ENCODE measurements at places on chromosomes 13 and 19.

- H3K27ac ChIP-seq = peak overlapping the region; percentile 89
- peak; percentile 56 for DNase-seq
- no peaks in the 10 kb centered on the region for H3K27me3 ChIP-seq
- H3K4me1 ChIP-seq = peaks cover 25% of the 10 kb centered on the region
- H3K36me3 ChIP-seq = peaks cover 42% of the 10 kb centered on the region
- H3K4me3 ChIP-seq = peak overlapping the region; percentile 97
Measured at GRCh38 chr19:37594982-37595382, 306 bp downstream of the ZNF540 start.

GRCh38 chr13:114122591-114123211 lies 9.7 kb downstream of the RASA3 start:
- no peak for DNase-seq
- H3K4me3 ChIP-seq = no peak overlapping the region
- peaks cover 85% of the 10 kb centered on the region for H3K4me1 ChIP-seq
- no peaks in the 10 kb centered on the region for H3K27me3 ChIP-seq
- H3K36me3 ChIP-seq = peaks cover 14% of the 10 kb centered on the region

DNA sequence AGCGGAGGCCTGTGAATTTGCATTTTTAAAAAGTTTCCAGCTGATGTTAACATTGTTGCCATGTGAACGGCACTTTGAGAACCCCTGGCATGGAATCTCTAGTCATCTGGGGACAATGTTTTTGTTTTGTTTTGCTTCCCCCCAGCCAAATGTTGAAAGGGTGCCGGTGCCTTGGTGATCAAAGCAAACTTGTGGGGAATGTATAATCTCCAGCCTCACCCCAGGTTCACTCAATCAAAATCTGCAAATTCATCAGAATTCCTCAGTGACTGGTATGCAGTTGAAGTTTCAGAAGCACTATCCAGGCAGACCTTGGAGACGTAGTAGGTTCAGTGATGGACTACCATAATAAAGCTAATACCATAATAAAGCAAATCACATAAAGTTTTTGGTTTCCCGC lies 428.7 kb downstream of the MYO16 start:
- H3K27ac ChIP-seq = no peak overlapping the region
- DNase-seq = no peak
- no peaks in the 10 kb centered on the region for H3K4me1 ChIP-seq
- peaks cover 5% of the 10 kb centered on the region for H3K27me3 ChIP-seq

DNA sequence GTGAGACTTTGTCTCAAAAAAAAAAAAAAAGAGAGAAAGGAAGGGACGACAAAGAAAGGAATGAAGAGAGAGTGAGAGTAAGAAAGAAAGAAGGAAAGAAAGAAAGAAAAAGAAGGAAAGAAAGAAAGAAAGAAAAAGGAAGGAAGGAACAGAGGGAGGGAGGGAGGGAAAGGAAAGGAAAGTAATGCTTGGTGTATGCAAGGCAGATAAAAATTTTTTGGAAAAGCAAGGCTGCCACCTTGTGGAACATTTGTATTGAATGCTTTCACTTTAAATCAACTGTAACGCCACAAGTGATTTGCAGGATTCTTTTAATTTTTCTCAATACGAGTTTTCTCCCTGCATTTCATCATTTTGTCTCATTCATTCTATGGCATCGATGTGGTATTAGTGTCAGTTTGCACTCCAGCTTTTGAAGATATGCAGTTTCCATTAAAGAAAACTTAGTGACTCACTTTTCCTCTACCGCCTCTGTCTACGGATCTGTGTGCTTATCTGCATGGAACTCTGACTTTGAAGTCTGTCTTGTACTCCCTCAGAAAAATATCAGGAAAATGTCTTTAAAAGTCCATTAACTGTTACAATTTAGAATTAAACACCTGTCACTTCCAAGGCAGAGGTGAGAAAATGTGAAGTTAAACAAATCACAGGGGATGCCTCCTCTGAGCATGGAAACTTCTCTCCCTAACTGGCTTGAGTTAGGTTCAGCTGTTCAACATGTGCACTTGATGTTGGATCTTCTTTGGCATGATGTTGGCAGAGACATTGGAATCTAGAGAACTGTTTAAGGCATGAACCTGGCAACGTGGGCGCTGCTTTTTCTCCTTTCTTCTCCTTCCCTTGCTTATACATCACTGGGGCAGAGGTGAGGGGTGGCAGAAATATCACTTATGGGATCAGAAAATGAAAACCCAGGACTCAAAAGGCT lies 20.0 kb upstream of the ZDHHC20 start:
- DNase-seq = peak; percentile 36
- H3K27ac ChIP-seq = no peak overlapping the region
- H3K4me3 ChIP-seq = no peak overlapping the region

GRCh38 chr13:59211606-59212005 lies 952.1 kb downstream of the DIAPH3 start:
- no peaks in the 10 kb centered on the region for H3K4me1 ChIP-seq
- no peak for DNase-seq
- H3K27ac ChIP-seq = no peak overlapping the region
- H3K27me3 ChIP-seq = no peaks in the 10 kb centered on the region

DNA sequence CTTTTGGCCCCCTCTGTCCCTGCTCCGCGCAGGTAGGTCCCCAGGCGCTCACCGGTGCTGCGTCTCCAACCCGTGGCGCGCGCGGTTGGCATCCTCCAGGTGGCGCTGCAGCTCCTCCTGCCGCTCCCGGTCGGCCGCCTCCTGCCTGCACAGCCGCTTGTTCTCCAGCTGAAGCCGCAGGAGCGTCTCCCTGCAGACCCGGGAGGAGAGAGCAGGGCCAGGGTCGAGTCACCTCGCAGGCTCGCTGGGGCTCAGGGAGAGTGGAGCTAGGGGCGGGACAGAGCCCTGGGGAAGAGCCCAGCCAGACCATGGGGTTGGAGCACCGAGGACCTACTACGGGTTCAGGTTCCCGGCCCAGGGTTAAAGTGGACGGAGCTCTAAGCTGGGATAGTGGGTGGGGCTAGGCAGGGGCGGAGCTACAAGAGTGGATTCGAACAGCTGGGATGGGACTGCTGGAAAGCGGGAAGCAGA lies 9.3 kb downstream of the HOOK2 start:
- H3K4me3 ChIP-seq = no peak overlapping the region
- H3K4me1 ChIP-seq = no peaks in the 10 kb centered on the region
- H3K36me3 ChIP-seq = no peaks in the 10 kb centered on the region
- H3K27me3 ChIP-seq = no peaks in the 10 kb centered on the region

- no peaks in the 10 kb centered on the region for H3K27me3 ChIP-seq
- peak overlapping the region; percentile 93 for H3K27ac ChIP-seq
- DNase-seq = no peak
- peaks cover 22% of the 10 kb centered on the region for H3K4me1 ChIP-seq
Measured at GRCh38 chr19:6392221-6393073, 517 bp downstream of the GTF2F1 start.

GRCh38 chr13:81184556-81185265 lies 843.8 kb upstream of the SPRY2 start:
- DNase-seq = no peak
- H3K27ac ChIP-seq = no peak overlapping the region
- H3K27me3 ChIP-seq = no peaks in the 10 kb centered on the region
- H3K4me1 ChIP-seq = no peaks in the 10 kb centered on the region

DNA sequence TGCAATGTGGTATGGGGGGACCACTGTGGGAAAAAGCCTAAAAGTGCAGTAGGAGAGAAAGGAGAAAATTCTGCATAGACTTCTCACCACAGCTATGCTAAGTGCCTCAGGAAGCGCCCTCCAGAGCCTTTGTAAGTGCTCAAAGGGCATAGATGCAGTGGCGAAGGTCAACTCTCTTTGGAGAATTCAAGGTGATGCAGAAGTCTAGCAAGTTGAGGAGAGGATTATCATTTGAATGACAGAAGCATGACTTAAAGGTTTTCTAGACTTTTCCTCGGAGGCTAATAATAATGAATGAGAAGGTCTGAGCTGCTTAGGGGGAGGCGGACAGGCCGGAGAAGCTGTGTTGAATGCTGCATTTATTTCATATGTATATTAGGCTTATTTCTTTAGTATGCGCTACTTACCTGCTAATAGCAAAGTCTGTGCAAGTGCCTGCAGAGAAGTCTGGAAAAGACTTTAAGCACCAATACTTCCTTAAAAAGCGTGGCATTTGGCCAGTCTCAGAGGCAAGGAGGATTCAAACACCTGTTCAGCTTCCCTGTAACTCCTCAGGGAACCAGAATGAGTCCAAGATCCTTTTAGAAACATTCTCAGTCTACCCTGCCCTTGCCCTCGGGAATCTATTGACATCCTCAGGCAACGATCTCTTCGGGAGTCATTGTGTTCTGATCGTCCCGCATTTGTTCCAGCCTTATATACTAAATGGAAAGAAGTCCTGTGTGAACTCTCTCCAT lies 56.2 kb downstream of the FLT1 start:
- no peaks in the 10 kb centered on the region for H3K36me3 ChIP-seq
- H3K4me3 ChIP-seq = no peak overlapping the region
- no peaks in the 10 kb centered on the region for H3K27me3 ChIP-seq
- H3K27ac ChIP-seq = no peak overlapping the region
- no peaks in the 10 kb centered on the region for H3K4me1 ChIP-seq

DNA sequence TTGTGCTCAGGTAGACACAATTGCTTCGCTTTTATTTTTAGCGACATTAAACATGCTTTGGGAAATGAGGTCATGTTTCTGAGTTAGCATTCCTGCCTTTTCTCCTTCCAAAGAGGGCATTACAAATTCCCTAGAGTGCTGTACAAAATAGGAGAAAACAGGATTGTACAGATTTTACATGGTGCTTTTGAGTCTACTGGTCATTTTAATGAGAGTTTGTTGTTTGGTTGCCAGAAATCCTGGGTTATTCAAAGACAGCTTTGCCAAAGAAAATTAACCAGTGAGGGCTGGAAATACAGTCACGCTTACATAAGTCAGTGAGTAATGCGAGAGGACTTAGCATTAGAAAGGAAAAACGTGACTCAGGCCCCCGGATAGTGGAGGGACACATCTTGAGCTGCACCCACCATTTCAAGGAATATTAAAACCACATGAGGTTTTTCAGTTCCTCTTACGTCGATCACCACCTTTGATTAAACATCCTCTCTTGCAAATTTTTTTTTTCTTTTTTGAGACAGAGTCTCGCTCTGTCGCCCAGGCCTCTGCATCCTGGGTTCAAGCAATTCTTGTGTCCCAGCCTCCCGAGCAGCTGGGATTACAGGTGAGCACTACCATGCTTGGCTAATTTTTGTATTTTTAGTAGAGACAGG lies 55.4 kb downstream of the SACS start:
- peak overlapping the region; percentile 49 for H3K4me3 ChIP-seq
- peaks cover 3% of the 10 kb centered on the region for H3K27me3 ChIP-seq
- peaks cover 8% of the 10 kb centered on the region for H3K36me3 ChIP-seq

Measured in activated naive CD8-positive, alpha-beta T cell treated with anti-CD3 and anti-CD28 coated beads, Interleukin-2, amount 50 U/mL, for 24 hours (primary cell).